Activated CD4-positive, alpha-beta memory T cell treated with anti-CD3 and anti-CD28 coated beads, Interleukin-2, amount 10 ng/mL, durations not matched to agents 7 days and 5 days (primary cell): ENCODE measurements at places on chromosomes 11 and 22. TPM values are rescaled to one million over a fixed set of nuclear protein-coding genes. Genes with fewer than 3 reads are reported as not detected.

DNA sequence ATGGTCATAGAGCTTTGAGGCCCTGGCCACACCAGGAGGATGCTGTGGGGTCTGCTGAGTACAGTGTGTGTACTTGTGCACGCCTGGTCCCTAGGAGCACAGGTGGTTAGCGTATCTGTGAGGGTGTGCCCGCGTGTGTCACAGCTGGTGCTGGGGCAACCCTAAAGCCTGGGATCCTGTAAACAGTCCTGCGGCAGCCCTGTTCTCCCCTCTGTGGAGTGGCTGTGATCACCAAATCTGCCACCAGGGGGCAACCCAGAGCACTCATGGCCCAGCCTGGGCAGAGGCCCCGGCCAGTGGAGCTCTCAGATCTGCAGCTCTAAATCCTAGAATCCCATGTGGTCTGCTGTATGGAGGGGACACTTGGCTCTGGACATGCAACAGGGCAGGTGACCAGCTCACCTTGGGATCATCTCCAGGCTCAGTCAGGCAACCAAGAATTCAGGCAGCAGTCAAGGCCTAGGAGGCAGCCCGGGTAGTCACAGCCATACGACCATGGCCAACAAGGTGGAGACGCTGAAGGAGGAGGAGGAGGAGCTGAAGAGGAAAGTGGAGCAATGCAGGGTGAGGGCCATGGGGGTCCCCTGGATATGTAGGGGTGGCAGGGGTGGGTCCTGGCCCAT, 3.9 kb downstream of the SH3BP1 start:
- no peaks in the 10 kb centered on the region for H3K27me3 ChIP-seq
- peaks cover 40% of the 10 kb centered on the region for H3K4me1 ChIP-seq
- peak overlapping the region; percentile 66 for H3K27ac ChIP-seq
- H3K4me3 ChIP-seq, result peak overlapping the region; percentile 50
- peak; percentile 88 for DNase-seq

DNA sequence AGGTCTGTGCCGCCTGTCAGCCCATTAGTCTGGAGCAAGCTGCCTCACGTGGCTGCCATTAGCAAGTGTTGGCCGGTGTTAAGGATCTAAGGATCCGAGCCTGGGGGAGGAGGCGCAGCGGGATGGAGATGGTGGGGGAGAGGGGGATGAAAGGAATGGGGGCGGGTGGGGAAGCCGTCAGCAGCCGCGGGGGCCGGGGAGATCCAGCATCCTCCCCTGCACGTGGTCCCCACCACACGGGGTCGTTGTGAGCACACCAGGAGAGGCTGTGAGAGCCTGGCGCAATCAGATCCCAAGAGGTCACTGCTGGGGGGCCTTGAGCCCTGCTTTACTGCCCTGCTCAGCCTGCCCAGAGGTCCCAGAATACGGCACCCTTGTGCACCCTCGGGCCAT, 7.3 kb downstream of the CABP7 start:
- H3K27me3 ChIP-seq, result peaks cover 2% of the 10 kb centered on the region
- no peak overlapping the region for H3K27ac ChIP-seq
- H3K4me3 ChIP-seq, result no peak overlapping the region
- peak; percentile 32 for DNase-seq
- H3K4me1 ChIP-seq, result no peaks in the 10 kb centered on the region
- no peaks in the 10 kb centered on the region for H3K36me3 ChIP-seq

GRCh38 chr11:35516403-35516802, 9.0 kb downstream of the PAMR1 start:
- no peaks in the 10 kb centered on the region for H3K36me3 ChIP-seq
- no peak overlapping the region for H3K27ac ChIP-seq
- no peaks in the 10 kb centered on the region for H3K4me1 ChIP-seq
- no peak overlapping the region for H3K4me3 ChIP-seq

- no peaks in the 10 kb centered on the region for H3K36me3 ChIP-seq
- H3K27me3 ChIP-seq, result peaks cover 31% of the 10 kb centered on the region
- peak overlapping the region; percentile 62 for H3K4me3 ChIP-seq
- H3K4me1 ChIP-seq, result peaks cover 21% of the 10 kb centered on the region
- no peak overlapping the region for H3K27ac ChIP-seq
Measured at GRCh38 chr11:65226103-65226442, 35.7 kb upstream of the POLA2 start.

DNA sequence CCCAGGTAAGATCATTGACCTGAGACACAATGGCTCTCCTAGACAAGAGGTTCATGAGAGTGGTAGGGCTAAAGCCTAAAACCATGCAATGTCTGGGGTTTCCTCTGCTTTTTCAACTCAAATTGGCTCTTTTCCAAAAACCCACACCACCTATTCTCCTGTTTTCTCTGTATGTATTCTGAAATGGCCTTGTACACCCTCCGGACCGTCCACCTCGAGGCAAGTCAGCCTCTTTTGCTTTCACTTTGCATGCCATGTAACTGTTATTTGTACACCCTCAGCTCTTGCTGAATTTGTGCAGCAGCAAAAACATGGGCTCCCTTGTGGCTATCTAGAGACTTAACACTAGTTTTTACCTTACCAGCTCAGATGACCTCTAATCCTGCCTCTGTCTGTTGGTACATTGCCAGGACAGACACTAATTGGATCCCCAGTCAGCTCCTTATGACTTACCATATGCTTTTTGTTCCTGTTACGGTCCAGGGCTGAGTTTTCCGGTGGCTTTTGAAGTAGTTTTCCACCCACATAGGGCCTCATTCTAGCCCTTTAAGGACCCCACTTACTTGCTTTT, 288.0 kb downstream of the SBF2 start:
- no peak for DNase-seq
- no peaks in the 10 kb centered on the region for H3K4me1 ChIP-seq
- H3K27ac ChIP-seq, result no peak overlapping the region
- no peaks in the 10 kb centered on the region for H3K27me3 ChIP-seq
- no peaks in the 10 kb centered on the region for H3K36me3 ChIP-seq

DNA sequence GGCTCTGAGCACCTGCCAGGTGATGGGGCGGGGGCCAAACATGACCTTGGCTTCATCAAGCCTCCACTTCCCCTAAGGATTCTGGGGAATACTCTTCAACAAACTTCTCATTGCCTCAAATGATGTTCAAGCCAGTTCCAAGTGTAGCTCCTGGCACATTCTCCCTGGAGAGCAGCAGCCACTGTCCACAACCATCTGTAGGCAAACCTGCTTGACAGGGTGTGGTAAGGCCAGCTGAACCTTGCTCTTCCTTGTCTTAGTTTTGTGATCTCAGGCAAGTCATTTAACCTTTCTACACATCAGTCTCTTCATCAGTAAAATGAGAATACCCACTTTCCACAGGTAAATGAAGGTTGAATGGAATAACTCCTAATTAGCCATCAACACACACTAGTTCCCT, 323.3 kb downstream of the TENM4 start:
- no peaks in the 10 kb centered on the region for H3K27me3 ChIP-seq
- no peaks in the 10 kb centered on the region for H3K4me1 ChIP-seq
- H3K4me3 ChIP-seq, result no peak overlapping the region
- DNase-seq, result no peak
- H3K36me3 ChIP-seq, result no peaks in the 10 kb centered on the region

- H3K27ac ChIP-seq, result no peak overlapping the region
- peaks cover 24% of the 10 kb centered on the region for H3K4me1 ChIP-seq
- no peak overlapping the region for H3K4me3 ChIP-seq
- H3K36me3 ChIP-seq, result no peaks in the 10 kb centered on the region
- no peak for DNase-seq
Measured at GRCh38 chr11:121431820-121432526, 20.1 kb upstream of the SORL1 start.

DNA sequence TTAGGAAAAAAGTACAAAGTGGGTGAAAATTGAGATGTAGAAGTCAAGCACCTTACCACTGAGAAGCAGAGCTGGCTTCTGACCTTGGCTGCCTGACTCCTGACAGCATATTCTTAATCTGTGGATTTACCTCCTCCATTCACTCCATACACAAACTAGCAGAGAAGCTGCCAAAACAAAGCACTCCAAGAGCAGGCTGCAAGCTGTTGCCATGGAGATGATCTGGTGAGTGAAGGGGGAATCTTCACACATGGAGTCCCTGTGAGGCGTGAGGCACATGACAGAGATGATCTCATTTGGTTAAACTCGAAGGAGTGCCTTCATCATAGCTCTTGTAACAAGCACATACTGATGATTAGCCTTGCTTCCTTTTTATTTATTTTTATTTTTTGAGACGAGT, 16.1 kb downstream of the COMMD9 start:
- DNase-seq, result no peak
- peaks cover 11% of the 10 kb centered on the region for H3K4me1 ChIP-seq
- H3K27ac ChIP-seq, result no peak overlapping the region
- no peaks in the 10 kb centered on the region for H3K27me3 ChIP-seq
- no peak overlapping the region for H3K4me3 ChIP-seq

DNA sequence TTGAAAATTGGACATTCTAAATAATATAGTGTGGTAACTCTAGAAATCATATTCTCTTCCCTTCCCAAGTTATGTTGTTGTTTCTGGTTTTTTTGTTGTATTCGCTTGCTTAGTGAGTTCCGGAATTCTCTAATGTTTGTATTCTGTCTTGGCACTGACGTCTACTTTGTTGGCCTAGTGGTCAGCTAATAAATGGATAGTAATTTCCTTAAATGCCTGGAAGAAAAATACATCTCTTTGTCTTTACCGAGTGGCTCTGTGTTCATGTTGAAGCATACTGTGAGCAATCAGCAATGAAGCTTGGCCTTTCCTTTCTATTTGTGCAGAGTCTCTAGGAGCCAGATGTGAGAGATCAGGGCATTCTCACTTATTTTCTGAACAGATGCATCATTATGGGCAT, 1225.7 kb downstream of the JRKL start:
- H3K27me3 ChIP-seq, result no peaks in the 10 kb centered on the region
- no peak for DNase-seq

GRCh38 chr11:132310390-132311375, 940.3 kb downstream of the NTM start:
- H3K27me3 ChIP-seq, result peaks cover 2% of the 10 kb centered on the region
- H3K4me1 ChIP-seq, result peaks cover 6% of the 10 kb centered on the region
- no peak overlapping the region for H3K27ac ChIP-seq
- no peaks in the 10 kb centered on the region for H3K36me3 ChIP-seq

GRCh38 chr11:869399-870126, 26.9 kb downstream of the TSPAN4 start:
- H3K4me1 ChIP-seq, result no peaks in the 10 kb centered on the region
- H3K4me3 ChIP-seq, result no peak overlapping the region
- no peaks in the 10 kb centered on the region for H3K36me3 ChIP-seq
- H3K27me3 ChIP-seq, result no peaks in the 10 kb centered on the region
- no peak for DNase-seq

DNA sequence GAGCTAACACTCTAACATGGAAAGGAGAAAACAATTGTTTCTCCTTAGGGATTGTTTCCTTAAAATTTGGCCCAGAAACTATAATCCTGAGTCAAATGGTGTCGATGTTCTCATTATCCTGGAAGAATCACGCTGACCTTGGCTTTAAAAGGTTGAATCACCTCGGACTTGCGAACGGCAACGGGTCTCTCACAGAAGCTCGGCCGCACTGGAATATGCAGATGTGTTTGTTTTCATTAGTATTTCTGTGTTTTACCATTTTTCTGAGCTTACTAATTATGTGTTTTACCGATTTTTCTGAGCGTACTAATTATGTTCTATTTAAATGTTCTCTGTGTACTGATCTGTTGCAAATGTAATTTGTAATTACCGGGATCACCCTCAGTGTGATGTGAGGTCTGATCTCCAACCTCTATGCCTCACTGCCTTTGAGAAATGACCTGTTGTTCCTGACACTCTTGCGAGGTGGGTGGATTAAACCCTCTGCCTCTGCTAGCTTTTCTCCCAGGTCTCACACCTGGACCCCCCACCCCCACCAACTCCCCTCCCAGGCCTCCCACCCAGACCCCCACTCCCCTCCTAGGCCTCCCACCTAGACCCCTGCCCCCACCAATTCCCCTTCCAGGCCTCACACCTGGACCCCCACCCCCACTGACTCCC, 38.3 kb upstream of the BRSK2 start:
- no peak overlapping the region for H3K27ac ChIP-seq
- H3K27me3 ChIP-seq, result no peaks in the 10 kb centered on the region
- no peaks in the 10 kb centered on the region for H3K36me3 ChIP-seq
- no peaks in the 10 kb centered on the region for H3K4me1 ChIP-seq

DNA sequence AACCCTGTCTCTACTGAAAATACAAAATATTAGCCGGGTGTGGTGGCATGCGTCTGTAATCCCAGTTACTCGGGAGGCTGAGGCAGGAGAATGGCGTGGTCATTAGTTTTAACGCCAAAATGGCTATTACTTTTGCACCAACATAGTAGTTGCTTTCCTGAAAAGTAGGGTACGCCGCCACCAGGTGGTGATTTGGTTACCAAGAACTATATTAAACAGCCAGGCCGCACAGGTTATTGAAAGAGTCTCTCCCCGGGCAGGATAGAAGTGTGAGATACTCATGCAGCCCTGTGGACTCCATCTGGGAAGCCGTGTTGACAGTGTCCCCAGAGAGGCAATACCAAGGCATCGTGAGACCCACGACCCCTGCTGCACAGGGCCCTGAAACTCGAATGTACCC, 24.6 kb upstream of the LRRC32 start:
- peaks cover 7% of the 10 kb centered on the region for H3K27me3 ChIP-seq
- H3K36me3 ChIP-seq, result no peaks in the 10 kb centered on the region
- no peak overlapping the region for H3K4me3 ChIP-seq
- H3K4me1 ChIP-seq, result peaks cover 7% of the 10 kb centered on the region
- H3K27ac ChIP-seq, result no peak overlapping the region

DNA sequence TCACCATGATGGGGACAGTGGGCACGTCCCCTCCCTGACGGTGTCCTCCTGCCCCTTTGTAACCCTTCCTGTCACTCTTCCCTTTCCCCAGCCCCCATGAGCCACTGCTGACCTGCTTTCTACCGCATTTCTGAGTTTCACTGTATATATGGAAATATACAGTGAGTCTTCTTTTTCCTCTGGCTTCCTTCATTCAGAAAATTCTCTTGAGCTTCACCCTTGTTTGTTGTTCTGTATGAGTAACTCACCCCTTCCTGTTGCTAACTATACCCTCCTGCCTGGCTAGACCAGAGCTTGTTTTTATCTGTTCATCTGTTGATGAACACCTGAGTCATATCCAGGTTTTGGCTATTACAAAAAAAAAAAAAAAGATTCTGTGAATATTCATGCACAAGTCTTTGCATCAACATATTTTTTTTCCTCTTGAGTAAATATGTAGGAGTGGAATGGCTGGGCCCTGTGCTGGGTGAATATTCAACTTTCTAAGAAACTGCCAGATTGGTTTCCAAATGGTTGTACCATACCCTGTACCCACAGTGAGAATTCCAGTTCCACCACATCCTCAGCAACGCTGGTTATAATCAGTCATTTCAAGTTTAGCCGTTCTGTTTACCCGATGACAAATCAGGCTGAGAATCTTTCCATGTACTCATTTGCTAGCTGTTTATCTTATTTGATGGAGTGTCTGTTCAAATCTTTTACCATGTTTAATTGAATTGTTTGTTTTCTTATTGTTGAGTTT, 62.0 kb downstream of the IGF2 start:
- H3K27ac ChIP-seq, result peak overlapping the region; percentile 72
- peaks cover 34% of the 10 kb centered on the region for H3K4me1 ChIP-seq
- peaks cover 32% of the 10 kb centered on the region for H3K27me3 ChIP-seq
- DNase-seq, result peak; percentile 65
- H3K36me3 ChIP-seq, result no peaks in the 10 kb centered on the region

Gene FAM181B
- not detected for total RNA-seq

Gene STK33
- 0.18 TPM for total RNA-seq

Gene INS
- total RNA-seq, result not detected

Gene GAL
- not detected for total RNA-seq

Gene CFAP300
- total RNA-seq, result not detected

Gene OR51I1
- total RNA-seq, result not detected
